Activated naive CD4-positive, alpha-beta T cell treated with anti-CD3 and anti-CD28 coated beads, Interleukin-2, amount 50 U/mL, for 72 hours (primary cell): ENCODE measurements at places on chromosomes 2 and 18.

DNA sequence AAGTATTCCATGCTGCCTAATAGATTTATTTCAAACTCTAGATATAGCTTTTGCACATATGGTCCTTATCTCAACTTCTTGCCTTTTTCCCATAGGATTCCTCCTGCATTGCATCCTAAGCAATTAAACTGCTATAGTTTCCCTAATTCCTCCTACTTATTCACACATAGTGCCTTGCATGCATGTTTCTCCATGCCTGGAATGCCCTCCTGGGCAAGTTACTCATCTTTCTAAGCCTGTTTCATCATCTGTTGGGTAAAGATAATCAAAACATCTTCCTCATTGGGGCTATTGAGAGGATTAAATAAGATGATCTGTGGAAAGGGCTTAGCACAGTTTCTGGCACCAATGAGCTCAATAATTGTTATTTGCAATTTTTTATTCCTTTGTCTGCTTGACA is 726.5 kb downstream of the SLC4A3 start:
- no peak for DNase-seq

GRCh38 chr18:51082571-51083267 is 52.7 kb downstream of the SMAD4 start:
- DNase-seq, result no peak

GRCh38 chr2:64587561-64587960 is 63.4 kb downstream of the AFTPH start:
- DNase-seq, result no peak

- no peak for DNase-seq
Observed at GRCh38 chr2:22035361-22035830, 911.6 kb downstream of the TDRD15 start.
